Left lung (tissue), 14 donors: ENCODE measurements at places on chromosomes 13 and 19. TPM values are rescaled to one million over a fixed set of nuclear protein-coding genes. Genes with fewer than 3 reads are reported as not detected.

The ACP7 gene
- polyA plus RNA-seq = 0.13 TPM

DNA sequence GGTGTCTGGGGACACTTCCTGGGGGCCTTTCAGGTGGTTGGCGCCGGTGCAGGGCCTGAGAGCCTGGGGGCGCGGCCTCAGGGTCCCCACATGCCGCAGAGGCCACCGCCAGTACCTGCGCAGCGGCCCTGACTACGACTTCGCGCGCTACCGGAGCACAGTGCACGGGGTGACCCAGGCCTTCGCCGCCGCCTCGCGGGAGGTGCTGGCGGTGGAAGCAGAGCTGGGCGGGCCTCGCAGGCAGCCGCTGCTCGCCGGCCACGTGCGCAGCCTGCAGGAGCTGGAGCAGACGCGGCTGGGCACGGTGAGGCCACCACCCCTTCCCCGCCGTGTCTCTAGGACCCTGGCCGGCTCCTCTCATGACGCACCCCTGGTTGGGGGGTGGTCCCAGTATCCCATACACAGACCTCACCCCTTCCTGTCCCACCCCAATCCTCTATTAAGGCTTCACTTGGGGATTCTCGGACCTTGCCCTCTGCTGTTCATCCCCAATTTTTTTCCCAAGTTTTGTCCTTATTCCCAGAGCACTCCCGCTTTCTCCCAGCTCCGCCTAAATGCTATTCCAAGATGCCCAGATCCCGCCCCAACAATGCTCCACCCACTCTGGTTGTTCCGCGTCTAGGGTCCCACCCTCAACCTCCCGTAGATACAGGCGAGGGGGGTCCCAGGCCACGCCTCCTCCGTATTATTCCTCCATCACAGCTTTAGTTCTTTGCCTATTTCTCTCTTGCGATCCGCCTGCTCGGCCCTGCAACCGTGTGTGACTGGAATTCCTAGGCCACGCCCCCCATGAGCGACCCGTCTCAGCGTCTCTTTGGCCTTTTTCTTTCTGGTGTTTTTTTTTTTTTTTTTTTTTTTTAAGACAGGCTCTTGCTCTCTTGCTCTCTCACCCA, 1.0 kb downstream of the REX1BD start:
- peak; percentile 63 for DNase-seq

GRCh38 chr19:29014857-29015436, 198.0 kb downstream of the UQCRFS1 start:
- no peak for DNase-seq

The PLPPR2 gene
- polyA plus RNA-seq = 22.5 TPM

DNA sequence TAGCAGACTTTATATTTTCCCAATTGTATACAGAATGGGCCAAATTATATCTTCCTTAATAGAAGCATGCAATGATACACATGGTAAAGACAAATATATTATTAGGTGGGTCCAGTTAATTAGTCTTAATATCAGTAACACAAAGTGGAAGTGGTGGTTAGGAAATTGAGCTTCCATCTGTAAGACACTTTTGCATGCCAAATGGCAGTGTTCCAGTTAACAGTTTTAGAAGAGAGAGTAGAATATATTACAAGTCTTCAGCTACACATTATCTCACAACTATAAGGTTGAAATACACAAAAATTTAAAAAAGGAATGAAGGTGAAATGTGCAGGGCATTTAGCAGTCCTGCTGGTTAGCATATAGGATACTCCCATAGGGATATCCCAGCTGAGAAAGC, 536.5 kb downstream of the PCDH9 start:
- no peak for DNase-seq

The ZNF524 gene
- 9.0 TPM for polyA plus RNA-seq

DNA sequence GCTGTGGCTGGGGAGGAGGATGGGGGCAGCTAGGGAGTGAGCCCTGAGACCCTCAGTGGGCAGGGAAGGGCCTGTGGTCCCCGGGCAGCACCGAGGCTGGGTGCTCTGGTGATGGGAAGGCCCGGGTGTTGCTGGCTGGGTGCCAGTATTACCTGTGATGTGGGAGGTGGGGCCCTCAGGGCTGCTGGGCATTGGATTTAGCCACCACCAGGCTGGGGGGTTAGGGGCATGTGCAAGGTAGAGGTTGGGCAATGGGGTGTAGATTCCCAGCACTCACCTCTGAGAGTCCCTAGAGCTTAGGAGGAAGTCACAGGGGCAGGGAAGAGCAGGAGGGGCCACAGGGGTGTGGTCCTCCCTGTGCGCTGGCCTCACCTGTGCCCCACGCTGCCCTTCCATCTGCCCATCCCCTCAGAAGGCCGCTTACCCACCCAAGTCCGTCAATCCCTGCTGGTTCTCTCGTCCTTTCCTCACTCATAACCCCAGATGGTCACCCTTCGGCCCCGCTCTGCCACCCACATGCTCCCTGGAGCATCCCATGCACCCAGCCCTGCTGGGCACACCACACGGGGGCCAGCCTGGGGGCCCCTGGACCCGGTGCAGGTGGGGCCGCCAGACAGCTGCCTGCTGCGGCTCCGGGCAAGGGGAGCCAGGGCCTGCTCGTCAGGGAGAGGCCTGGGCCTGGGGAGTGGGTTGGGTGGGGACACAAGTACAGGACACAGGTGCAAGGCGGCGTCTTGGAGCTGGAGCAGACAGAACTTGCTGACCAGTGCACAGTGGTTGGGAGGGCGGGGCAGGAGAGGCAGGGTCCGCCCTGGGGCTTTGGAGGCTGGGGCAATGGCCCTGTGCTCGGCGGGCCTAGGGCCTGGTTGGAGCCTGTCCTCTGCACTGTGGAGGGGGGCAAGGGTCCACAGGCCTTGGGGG, 12.5 kb downstream of the EPN1 start:
- DNase-seq = peak; percentile 22

The CEACAM6 gene
- 2.6 TPM for polyA plus RNA-seq

GRCh38 chr19:46016426-46017094, 6.3 kb downstream of the PGLYRP1 start:
- peak; percentile 88 for DNase-seq

The SIGLEC9 gene
- polyA plus RNA-seq = 0.95 TPM

The TUBA3C gene
- not detected for polyA plus RNA-seq

GRCh38 chr13:72071713-72072112, 204.7 kb upstream of the DACH1 start:
- DNase-seq = no peak

DNA sequence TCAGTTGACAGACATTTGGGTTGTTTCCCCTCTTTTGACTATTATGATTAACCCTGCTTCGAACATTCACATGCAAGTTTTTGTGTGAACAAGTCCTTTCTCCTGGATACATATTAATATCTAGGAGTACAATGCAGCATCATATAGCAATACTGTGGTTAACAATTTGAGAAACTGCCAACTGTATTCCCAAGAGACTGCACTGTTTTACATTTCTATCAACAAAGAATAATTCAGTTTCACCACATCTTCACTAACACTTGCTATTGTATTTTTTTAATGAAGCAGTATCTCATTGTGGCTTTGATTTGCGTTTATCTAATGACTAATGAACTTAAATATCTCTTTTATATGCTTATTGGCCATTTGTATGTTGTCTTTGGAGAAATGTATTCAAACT, 184.6 kb upstream of the NBEA start:
- DNase-seq = no peak

GRCh38 chr13:53368948-53369347, 340.3 kb downstream of the OLFM4 start:
- DNase-seq = no peak

- no peak for DNase-seq
Measured at GRCh38 chr19:1093330-1093729, 1.8 kb downstream of the POLR2E start.

- DNase-seq = no peak
Measured at GRCh38 chr19:53906211-53907192, 2.6 kb upstream of the CACNG7 start.

GRCh38 chr19:7845390-7846154, 15.6 kb downstream of the EVI5L start:
- no peak for DNase-seq

DNA sequence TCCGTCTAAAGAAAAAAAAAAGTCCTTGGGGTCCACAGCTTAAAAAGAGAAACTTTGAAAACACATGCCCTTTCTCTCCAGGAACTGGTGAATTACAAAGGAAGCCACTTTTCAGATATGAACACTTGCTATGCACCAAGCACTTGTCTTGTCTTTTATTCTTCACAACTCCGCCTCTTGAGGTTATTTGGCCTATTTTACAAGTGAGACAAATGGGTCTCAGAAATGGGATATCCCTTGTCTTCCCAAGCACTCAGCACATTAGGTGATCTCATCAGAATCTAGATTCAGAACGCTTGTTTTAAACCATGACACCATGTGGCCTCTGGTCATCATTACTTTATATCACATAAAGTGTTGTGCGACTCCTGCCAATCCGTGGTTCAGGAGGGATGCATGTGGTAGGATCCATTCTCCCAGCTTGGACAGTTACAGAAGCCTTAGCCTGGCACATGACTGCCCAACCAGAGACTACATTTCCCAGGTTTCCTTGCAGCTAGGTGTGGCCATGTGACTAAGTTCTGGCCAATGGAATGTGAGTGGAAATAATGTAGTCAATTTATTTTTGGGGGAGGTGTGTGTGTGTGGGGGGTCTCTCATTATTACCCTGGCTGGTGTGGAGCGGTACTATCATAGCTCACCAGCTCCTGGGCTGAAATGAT, 13.9 kb downstream of the TSKS start:
- DNase-seq = no peak

DNA sequence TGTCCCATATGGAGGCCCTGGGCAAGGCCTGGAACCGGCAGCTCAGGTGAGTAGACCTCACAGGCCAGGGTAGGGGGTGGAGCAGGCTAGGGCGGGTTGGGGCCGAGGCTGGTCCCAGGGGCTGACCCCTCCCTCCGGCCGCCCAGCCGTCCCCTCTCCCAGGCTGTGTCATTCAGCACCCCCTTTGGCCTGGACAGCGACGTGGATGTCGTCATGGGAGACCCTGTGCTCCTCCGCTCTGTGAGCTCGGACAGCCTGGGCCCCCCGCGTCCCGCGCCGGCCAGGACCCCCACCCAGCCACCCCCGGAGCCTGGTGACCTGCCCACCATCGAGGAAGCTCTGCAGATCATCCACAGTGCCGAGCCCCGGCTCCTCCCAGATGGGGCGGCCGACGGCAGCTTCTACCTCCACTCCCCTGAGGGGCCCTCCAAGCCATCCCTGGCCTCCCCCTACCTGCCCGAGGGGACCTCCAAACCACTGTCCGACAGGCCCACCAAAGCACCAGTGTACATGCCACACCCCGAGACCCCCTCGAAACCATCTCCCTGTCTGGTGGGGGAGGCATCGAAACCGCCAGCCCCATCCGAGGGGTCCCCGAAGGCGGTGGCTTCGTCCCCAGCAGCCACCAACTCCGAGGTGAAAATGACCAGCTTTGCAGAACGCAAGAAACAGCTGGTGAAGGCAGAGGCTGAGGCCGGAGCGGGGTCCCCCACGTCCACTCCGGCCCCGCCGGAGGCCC, 16.0 kb downstream of the CAMSAP3 start:
- DNase-seq = no peak

The EMC10 gene
- polyA plus RNA-seq = 72.3 TPM

The RXFP2 gene
- not detected for polyA plus RNA-seq

The S1PR5 gene
- 0.29 TPM for polyA plus RNA-seq

DNA sequence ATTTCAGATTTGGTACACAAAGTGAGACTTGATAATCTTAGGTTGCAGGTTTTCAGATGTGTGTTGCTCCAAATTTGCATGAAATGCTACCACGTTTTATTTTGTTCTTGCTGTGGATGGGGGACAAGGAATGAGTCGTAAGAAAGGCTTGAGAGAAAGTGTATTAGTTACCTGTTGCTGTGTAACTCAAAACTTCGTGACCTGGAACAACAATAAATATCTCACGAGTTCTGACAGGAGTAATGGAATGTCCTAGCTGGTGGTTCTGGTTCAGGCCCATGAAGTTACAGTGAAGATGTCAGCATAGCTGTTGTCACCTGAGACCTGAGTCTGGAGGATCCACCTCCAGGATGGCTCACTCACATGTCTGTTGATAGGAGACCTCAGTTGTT, 1.2 kb downstream of the ZNF8 start:
- DNase-seq = no peak
